HFFc6 (cell line): ENCODE measurements at places on chromosomes 11 and 22. TPM values are rescaled to one million over a fixed set of nuclear protein-coding genes. Genes with fewer than 3 reads are reported as not detected.

- no peak for DNase-seq
Measured at GRCh38 chr11:111135778-111136570, 109.6 kb upstream of the POU2AF2 start.

DNA sequence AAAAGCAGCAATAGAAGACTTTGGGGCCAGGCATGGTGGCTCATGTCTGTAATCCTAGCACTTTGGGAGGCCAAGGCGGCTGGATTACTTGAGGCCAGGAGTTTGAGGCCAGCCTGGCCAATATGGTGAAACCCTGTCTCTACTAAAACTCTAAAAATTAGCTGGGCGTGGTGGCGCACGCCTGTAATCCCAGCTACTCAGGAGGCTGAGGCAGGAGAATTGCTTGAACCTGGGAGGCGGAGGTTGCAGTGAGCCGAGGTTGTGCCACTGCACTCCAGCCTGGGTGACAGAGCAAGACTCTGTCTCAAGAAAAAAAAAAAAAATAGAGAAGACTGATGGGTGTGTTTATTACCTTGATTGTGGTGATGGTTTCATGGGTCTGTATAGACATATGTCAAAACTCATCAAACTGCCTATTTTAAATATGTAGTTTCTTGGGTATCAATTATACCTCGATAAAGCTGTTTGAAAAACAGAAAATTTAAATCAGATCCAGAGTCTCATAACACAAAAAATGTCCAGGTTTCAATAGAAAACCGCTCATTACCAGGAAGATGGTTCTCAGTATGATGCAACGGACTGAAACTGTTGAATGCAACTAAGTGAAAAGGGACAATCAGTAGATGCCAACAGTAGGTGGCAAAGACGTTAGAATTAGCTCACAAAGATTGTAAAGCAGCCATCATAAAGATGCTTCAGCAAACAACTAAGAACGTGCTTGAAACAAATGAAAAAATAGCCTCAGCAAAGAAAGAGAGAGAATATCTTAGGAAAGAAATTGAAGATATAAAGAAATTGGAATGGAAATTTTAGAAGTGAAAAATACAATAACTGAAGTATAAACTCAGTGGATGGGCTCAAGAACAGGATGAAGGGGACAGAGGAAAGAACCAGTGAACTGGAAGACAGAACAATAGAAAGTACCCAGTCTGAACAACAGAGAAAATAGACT lies 33.1 kb upstream of the SEPTIN5 start:
- no peak for DNase-seq

- no peak for DNase-seq
Measured at GRCh38 chr11:10622957-10623791, 54.7 kb upstream of the LYVE1 start.

GRCh38 chr11:97786961-97787360 lies 1233.8 kb upstream of the CNTN5 start:
- DNase-seq, result no peak

GRCh38 chr11:15878756-15879155 lies 477.6 kb downstream of the SOX6 start:
- DNase-seq, result no peak

- DNase-seq, result peak; percentile 26
Measured at GRCh38 chr11:126853732-126854131, 146.8 kb downstream of the KIRREL3 start.

- no peak for DNase-seq
Measured at GRCh38 chr11:5684036-5684645, 733 bp downstream of the TRIM5 start.

- DNase-seq, result no peak
Measured at GRCh38 chr11:33959855-33960400, 68.1 kb upstream of the LMO2 start.

DNA sequence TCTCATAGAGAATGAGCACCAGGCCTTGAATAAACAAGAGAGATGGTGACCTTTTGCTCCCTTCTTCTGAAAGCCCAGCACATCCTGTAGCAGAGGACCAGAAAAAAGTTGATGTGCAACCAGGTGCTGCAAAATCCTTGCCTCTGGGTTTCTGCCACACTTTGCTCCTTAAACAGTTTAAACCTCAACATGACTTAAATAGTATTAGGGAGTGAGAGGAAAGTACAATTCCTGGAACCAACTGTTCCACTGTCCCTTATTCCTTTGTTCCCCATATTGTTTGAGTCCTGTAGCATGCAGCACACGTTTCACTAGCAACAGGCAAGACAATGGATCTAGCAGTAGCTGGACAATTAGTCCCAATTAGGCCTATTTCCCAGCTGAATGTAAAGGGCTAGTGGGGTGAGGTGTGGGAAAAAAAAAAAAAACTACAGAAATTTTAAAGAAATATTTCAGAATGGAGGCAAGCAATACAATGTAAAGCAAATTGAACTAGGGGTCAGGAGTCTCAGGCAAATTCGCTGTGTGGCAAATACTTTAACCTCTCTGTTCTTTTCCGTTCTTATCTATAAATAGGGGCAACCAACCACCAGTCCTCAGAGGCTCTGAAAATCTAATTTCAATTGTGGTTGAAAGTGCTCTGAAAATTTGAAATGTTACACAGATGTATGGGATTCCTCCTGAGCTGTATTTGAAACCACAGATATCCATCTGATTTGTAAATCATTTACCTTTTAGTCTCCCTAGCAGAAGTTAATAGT lies 6.6 kb downstream of the MPPED2 start:
- no peak for DNase-seq

DNA sequence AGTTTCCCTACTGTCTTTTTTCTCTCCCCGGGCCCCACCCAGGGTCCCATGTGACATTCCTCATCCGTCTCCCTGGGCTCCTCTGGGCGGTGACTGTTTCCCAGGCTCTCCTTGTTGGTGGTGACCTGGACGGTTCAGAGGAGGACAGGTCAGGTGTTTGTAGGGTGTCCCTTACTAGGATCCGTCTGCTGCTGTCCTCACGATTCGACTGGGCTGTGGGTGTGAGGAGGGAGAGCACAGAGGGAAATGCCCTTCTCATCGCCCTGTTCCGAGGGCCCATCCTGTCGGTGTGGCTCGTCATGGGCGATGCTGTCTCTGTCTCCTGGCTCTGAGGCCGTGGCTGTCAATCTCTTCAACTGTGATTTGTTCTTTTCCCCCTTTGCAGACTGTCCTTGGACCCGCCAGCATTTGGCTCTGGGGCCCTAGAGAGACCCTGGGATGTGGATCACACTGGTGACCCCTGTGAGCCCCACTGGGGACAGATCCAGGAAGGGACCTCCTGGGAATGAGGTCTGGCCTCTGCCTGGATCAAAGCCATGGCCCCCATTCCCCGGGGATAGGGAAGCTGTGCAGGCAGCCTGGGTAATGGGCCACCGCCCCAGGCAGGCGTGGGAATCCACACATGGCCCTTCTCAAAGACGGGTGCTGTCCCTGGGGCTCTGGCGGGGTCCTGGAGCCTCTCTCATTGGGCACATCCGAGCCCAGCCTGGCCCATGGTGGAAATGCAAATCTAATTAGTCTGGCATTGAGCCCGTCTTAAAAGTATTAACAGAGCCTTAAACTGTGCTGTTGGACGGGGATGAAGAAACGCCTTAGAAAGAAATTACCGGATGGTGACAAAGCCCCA lies 46.8 kb upstream of the KCNQ1OT1 start:
- no peak for DNase-seq

GRCh38 chr22:41285441-41285819 lies 557 bp downstream of the RANGAP1 start:
- DNase-seq, result peak; percentile 94

DNA sequence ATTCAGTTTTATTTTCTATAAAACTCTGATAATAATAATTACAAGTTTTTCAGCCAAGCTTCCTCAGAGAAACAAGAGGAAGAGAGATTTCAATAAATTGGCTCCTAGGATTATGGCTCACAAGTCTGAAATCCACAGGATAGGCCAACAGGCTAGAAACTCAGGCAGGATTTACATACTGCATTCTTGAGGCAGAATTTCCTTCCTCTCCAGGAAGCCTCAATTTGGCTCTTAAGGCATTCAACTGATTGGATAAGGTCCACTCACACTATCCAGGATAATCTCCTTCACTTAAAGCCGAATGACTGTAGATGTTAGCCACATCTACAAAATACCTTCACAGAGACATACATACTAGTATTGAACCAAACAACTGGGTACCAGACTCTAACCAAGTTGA lies 120.3 kb upstream of the FAT3 start:
- no peak for DNase-seq

- DNase-seq, result peak; percentile 5
Measured at GRCh38 chr11:117597071-117597470, 199.9 kb downstream of the DSCAML1 start.

- no peak for DNase-seq
Measured at GRCh38 chr11:285021-285893, 3.7 kb upstream of the PGGHG start.

DNA sequence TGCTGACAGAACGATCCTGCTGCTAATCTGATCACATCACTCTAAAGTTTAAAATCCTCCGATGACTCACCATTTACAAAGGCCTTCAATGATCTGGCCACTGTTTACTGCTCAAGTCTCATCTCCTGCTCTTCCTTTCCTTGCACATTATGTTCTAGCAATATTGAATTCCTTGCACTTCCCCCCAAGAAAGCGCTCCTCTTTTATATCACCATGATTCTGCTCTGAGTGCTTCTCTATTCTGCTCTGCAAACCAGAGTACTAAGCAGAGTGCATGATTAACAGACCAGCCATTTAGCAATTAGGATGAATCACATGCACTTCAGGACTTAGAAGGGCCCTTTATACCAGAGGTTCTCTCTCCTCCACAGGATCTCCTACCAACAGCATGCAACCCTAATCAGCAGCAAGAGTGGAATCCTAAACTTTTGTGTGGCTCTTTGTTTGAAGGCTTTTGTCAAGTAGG lies 1122.8 kb upstream of the CCDC90B start:
- no peak for DNase-seq

- DNase-seq, result no peak
Measured at GRCh38 chr11:47977623-47978022, 2.7 kb upstream of the PTPRJ start.

- DNase-seq, result no peak
Measured at GRCh38 chr22:24214467-24215285, 30.2 kb downstream of the GGT5 start.

GRCh38 chr11:28481616-28482480 lies 373.7 kb downstream of the METTL15 start:
- DNase-seq, result peak; percentile 12

DNA sequence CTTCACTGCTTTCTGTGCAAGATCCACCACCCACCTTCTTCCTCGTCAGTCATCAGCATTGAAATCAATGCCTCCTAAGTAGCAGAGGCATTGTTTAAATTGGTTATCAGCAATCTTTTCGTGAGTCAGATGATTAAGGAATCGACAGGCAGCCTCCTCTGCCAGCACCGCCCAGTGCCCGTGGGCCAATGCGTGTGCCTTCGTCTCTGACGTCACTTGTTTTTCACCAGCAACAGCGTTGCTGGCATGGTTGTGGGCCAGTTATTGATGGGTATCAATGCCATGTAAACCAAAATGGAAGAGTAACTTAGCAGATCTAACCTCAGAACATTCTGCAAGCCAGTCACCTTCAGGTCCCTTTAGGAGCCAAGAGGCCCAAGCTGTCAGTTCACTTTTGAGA lies 69.6 kb downstream of the BARX2 start:
- no peak for DNase-seq

DNA sequence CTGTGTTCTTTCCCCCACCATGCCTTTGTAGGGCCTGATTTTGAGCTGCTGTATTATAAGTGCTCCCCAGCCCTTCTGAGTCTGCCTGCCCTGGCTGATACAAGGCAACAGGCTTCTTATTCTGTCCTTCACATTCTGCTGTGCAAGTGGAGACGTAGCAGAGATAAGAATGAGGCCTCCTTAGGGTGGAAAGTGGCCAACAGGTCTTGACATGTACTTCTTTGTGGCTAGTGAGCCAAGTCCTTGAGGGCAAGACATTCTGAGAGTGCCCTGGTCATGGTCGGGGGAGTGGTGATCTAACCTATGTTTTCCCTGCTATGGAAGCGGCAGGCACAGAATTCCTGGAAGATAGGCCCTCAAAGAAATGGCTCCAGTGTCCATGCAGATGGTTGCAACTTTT lies 235.7 kb upstream of the CADM1 start:
- DNase-seq, result no peak

DNA sequence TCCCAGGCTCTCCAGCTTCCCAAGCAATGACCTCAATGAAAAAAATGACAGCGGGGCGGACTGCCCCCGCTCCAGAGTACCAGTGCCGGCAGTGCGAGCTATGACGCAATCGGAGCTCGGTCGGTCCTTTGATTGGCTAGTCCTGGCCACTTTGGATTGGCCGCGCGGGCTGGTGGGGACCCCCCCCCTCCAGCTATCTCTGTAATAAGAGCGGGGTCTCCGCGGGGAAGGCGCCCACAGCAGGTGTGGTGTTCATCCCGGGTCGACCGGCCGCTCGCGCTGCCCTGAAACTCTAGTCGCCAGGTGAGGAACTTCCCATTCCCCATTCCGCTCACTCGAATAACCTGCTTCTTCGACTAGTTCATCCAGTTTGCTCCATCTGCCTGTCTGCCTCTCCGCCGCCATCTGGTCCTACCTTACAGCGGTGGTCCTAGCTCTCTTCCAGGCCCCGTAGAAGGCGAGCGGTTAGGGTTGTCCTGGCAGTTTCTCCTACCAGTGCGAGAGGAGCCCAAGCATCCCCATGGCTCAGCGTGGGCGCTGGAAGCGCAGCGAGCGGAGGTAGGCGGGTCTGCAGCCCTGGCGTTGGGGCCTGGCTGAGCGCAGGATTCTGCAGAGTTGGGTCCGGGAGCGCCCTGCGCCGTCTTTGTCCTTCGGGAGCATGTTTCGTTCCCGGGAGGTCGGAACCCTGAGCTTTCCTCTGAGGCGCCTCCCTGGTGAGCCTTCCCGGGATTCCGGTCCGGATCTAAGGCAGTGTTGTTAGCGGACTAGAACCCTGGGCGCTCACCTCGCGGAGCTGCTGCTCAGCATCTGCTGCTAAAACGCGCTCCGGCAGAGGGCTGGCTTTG lies at the start of gene CALCB:
Gene CALCB, plus strand, starts transcription at position 233 of the 845 bp plus-strand sequence. CDS start 1,126 bp downstream, outside the sequence.
- no peak for DNase-seq

DNA sequence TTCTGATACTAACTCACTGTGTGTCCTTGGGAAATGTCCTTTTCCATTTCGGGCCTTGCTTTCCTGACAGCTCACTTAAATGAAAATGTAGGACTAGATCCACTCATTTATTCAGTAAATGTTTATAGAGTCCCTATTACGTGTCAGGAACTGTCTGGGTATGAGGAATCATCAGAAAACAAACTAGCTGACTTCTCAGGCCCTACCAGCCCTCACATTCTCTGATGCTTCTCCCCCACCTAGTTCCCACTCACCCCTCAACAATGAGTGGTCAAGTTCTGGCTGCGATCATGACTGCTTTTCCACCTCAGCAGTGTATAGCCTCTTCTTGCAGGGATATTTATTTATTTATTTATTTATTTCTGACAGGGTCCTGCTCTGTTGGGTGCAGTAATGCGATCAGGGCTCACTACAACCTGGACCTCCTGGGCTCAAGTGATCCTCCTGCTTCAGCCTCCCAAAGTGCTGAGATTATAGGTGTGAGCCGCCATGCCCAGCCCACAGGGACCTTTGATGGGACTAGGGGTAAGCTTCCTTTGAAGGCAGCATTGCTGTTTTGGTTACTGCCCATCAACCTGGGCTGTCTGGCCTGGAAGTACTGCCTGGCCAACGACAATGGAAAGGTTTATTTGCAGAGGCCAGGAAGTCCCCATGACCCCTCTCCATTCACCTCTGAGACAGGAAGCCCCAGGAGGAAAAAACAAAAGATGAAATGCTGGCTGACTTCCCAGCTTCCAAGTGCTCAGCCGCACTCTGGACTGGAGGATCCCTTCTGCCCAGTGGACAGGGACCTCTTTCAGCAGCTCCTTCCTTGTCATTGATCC lies 33.1 kb upstream of the POLD3 start:
- DNase-seq, result no peak

UBQLN3 gene
- total RNA-seq, result not detected in 3 replicates

KDM4E gene
- total RNA-seq, result not detected in 3 replicates

TBC1D22A gene
- 20.1 to 22.5 TPM (median 22.2 TPM) in 3 replicates for total RNA-seq

MUC5B gene
- not detected in 3 replicates for total RNA-seq

APOBEC3C gene
- total RNA-seq, result 53.4 to 93.9 TPM (median 58.8 TPM) in 3 replicates

OR5AS1 gene
- not detected in 3 replicates for total RNA-seq
